Activated T-helper 2 cell treated with anti-CD3 and anti-CD28 coated beads, Interferon-gamma antibody, Interleukin-2, Interleukin-4, amounts not matched to agents 10 μg/mL and 5 μg/mL and 100 μg/mL, durations not matched to agents 14 hours and 24 hours and 36 hours (primary cell): ENCODE measurements at places on chromosomes 5 and 9. TPM values are rescaled to one million over a fixed set of nuclear protein-coding genes. Genes with fewer than 3 reads are reported as not detected.

GRCh38 chr5:38284384-38284783 is 26.0 kb downstream of the EGFLAM start:
- DNase-seq, result no peak

- DNase-seq, result no peak
These were observed 1.7 kb upstream of the PTPN3 start for GRCh38 chr9:109499631-109500410.

OLFML2A gene
- total RNA-seq, result 0.11 TPM in 1 of 2 replicates, not detected in the other

- no peak for DNase-seq
These were observed 10.0 kb upstream of the CNTFR start for GRCh38 chr9:34599546-34599945.
